ENCODE measurements at places on chromosomes 16 and 17.

- DNase-seq: peak; percentile 27
Observed at GRCh38 chr17:31558748-31559583, 167.5 kb downstream of the RAB11FIP4 start.

- peak; percentile 72 for DNase-seq
Observed at GRCh38 chr17:36591434-36592315, at the start of gene DHRS11. Gene DHRS11 (plus strand): TSS chr17:36591879. CDS start chr17:36592010, 131 bp downstream.

- no peak for DNase-seq
Observed at GRCh38 chr17:6244253-6244652, 174.1 kb downstream of the WSCD1 start.

- no peak for DNase-seq
Observed at GRCh38 chr16:27670071-27670810, 120.3 kb downstream of the KATNIP start.

- no peak for DNase-seq
Observed at GRCh38 chr17:50835301-50836234, at the start of gene WFIKKN2. Gene WFIKKN2 (plus strand): TSS chr17:50835586. CDS start chr17:50835938, 352 bp downstream.

DNA sequence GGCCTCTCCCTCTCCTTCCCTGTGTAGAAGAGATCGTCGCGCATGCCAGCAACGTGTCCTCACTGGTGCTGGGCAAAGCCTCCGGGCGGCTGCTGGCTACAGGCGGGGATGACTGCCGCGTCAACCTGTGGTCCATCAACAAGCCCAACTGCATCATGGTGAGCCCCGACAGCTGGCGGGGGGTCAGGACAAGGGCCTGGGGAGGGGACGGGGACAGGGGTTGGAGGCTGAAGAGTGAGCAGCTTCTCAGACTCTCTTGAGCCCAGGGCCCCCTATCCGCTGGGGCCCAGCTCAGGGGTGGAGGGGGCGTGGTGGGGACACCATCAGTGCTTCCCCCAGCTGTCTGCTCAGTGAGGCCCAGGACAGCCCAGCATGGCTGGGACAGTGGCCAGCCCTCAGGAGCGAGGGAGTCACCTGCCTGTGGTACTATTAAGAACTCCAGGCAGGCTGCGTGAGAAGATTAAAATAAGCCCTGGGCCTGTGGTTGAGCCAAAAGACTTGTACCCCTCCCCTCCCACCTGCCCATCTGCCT is 6.2 kb downstream of the KATNB1 start:
- DNase-seq: no peak

DNA sequence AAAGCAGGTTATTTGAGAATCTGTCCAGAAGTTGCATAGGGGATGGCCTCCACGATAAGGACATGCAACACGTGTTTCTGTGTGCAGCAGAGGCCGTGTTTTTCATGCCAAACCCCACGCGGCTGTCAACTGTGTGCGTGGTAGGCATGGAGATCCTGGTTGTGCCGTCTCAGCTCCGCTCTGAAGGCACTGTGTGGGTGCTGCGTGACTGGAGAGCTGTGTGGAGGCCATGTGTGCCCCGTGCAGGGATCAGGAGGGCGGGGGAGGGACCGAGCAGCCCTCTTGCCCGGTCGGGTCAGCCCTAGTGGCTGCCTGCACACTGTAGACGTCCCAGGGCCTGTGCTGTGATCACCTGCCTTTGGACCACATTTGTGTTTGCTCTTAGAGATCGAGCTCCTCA is 74.5 kb downstream of the SEC14L1 start:
- no peak for DNase-seq

- no peak for DNase-seq
Observed at GRCh38 chr16:13756411-13757140, 163.4 kb upstream of the ERCC4 start.

- no peak for DNase-seq
Observed at GRCh38 chr16:31004658-31005057, 5.8 kb downstream of the STX1B start.

GRCh38 chr16:66503030-66503429 is 46.9 kb downstream of the TK2 start:
- DNase-seq: no peak

- no peak for DNase-seq
Observed at GRCh38 chr16:5064915-5065314, 841 bp downstream of the C16orf89 start.

DNA sequence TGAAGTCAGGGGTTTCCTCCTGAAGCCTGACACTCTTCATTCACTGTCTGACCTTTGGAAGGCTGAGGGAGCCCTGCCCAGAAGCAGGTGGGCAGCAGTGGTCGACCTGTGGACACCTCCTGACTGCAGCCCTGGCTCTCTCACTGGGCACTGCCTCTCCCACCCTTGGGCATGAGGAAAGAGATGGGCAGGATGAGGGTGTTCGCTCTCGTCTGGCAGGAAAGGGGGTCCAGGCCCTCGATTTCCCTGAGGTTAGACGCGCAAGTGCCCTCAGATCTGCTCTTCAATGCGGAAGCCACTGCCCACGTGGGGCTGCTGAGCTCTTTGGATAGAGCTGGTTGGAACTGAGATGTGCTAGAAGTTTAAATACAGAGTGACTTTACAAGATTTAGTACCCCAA is 171.9 kb downstream of the AHSP start:
- no peak for DNase-seq

- peak; percentile 27 for DNase-seq
Observed at GRCh38 chr16:15672514-15673167, 22.6 kb downstream of the NDE1 start.

DNA sequence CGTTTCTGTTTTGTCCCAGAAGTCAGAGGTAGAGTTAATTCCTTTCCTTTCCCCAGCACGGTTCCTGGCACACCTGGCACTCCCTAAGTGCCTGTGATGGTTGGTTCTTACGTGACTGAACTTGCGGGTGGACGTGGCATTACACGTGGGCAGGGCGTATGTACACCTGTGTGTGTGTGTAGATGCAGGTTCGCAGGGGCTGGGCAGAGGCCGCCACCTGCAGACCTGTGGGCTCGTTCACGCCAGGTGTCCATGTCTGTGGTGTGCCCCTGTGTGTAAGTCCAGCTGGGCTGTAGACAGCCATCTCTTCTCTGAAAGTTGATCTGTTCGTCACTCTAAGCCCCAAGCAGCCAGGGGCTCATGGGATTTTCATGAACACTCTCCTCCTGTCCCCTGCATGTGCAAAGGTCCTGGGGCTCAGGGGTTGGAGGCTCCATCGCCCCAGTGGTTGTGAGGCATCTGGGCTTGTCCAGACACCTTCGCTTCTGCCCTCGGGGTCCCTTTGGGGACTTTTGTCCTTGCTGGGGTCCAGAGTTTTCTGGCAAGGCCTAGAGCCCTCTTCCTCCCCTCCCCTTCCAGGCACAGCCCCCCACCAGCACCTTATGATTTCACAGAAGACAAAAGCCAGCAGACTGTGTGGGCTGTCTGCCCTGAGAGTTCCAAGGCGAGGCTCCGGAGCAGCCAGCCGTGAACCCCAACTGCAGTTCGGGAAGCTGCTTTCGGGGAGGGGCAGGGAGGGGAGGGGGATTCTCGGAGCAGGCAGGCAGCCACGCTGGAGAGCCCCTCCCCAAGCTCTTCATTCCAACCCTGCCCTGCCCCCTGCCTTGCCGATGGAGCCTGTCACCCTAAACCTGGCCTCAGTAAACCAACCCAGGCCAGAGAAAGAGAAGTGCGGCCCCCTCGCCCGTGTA is 5.4 kb upstream of the FSCN2 start:
- no peak for DNase-seq

GRCh38 chr17:55454906-55455474 is 33.4 kb upstream of the MMD start:
- no peak for DNase-seq

- DNase-seq: peak; percentile 29
Observed at GRCh38 chr16:8675183-8676159, 1.1 kb downstream of the ABAT start.

DNA sequence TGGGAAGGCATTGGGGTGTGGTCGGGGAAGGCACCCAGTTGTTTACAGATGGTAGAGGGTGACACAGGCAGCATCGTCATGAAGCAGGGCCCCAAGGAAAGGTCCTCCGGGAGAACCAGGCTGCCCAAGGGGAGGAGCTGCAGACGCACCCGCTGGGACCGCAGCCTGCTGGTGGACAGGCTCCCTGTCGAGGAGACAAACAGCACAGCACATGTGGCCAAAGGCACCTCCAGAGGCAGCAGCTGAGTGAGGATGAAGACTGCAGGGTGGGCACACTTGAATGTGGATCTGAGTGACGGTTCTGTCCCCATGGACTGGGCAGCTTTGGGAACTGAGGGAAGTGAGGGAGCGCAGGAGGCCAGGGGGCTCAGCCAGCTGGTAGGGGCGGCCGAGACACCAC is 12.4 kb downstream of the CHMP1A start:
- no peak for DNase-seq

DNA sequence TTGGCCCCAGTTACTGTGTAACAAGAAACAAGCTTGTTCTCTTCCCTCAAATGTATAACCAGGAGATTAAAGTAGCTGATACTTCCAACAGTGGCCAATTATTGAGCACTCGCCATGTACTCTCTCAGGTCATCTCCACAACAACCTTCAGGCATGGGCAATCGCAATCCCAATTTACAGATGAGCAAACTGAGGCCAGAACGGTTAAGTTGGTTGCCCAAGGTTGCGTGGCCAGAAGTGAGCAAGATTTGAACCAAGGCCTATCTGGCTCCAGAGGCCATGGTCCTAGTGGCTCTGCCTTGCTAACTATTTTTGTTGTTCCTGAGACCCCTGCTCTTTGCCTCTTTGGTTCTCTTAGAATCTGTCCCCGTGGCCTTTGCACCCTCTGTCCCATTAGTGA is 33.6 kb downstream of the IRX5 start:
- no peak for DNase-seq

DNA sequence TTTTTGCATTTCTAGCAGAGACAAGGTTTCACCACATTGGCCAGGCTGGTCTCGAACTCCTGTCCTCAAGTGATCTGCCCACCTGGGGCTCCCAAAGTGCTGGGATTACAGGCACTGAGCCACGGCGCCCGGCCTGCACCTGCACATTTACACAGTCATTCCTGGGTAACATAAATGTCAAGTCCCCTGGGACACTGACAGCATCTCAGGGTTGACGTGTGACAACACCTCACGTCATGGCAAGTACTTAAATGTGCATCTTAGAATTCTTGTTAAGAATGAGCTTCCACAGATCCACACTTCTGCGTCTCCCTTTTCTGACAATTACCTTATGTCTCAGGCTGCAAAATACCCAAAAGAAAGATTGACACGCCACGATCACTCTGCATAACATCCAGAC is 80.5 kb downstream of the ABR start:
- DNase-seq: no peak

DNA sequence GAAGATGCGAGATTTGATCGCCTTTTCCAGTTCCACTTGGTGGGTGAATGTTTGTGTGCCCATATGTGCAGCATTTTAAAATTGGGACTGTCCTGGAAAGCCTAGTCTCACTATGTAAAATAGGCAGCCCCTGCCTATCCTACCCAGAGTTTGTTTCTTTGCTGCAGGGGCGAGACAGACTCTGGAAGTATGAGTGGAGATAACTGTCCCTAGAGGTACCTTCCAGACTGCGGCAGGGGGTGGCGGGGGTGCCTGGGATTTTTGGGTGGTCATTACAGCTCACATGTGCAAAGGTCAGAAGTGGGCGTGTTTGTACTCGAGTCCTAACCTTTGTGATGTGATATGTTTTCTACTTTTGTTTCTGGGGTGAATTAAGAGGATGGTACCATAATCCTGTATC is 36.6 kb downstream of the MPRIP start:
- no peak for DNase-seq

DNA sequence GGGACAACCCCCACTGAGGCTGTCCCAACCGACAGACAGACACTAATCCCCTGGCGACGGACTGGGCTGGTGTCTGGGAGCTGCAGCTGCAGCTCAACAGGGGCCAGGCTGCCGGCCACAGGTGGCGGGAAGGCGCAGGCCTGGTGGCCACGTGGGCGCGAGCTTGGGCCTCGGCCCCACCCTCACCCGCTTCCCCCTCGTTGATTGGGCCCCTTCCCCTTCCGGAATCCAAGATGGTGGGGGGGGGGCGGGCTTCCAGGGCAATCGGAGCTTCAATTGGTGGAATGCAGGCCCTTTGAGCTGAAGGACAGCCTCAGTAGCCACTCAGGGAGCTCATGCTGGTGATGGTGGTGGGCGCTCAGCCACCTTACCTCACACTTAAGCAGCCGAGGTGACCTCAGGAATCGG is 8.7 kb upstream of the TBX4 start:
- no peak for DNase-seq

DNA sequence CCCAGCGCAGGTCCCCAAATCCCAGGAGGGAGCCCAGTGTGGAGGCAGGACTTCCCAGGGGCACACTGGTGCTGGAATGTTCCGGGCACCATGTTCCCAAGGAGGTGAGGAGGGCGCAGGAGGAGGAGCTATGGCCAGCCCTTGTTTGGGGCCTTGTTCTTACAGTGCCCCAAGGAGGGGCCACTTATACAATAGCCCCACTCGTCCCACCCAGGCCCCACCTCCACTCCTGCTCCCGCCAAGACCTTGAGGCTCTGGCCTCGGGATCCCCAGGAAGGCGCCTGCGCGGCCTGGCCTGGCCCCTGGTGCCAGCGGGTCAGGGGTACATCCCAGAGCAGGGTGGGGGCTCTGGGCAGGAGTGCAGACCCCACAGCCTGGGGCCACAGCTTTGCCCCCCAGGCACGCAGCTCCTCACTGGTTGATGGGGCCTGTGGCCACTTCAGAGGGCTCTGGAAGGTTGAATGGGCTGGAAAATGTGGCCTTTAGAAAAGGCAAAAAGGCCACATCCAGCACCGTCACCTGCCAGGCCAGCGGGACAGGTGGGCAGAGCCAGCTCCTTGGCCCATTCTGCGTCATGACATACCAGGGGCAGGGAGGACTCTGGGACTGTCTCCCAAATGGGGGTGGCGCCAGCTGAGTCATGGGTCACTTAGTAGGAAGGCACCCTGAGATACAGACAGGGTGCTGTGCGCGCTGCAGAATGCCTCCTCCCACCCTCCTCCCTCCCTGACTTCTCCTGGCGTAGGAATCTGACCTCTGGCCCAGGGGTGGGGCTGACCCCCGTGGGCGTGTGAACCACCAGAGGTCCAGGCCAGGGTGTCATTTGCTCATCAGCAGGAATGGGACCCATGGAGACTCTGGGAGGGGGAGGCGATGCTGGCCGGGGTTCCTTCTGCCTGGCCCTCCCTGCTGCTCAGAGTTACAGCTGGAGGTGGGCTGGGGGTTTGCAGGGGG is 32.3 kb upstream of the PVALEF start:
- no peak for DNase-seq
